Fibroblast of skin of right biceps (primary cell): ENCODE measurements at places on chromosomes 13 and 19.
A peak's percentile ranks its signal among the peaks of the same experiment; 100 is the strongest.

DNA sequence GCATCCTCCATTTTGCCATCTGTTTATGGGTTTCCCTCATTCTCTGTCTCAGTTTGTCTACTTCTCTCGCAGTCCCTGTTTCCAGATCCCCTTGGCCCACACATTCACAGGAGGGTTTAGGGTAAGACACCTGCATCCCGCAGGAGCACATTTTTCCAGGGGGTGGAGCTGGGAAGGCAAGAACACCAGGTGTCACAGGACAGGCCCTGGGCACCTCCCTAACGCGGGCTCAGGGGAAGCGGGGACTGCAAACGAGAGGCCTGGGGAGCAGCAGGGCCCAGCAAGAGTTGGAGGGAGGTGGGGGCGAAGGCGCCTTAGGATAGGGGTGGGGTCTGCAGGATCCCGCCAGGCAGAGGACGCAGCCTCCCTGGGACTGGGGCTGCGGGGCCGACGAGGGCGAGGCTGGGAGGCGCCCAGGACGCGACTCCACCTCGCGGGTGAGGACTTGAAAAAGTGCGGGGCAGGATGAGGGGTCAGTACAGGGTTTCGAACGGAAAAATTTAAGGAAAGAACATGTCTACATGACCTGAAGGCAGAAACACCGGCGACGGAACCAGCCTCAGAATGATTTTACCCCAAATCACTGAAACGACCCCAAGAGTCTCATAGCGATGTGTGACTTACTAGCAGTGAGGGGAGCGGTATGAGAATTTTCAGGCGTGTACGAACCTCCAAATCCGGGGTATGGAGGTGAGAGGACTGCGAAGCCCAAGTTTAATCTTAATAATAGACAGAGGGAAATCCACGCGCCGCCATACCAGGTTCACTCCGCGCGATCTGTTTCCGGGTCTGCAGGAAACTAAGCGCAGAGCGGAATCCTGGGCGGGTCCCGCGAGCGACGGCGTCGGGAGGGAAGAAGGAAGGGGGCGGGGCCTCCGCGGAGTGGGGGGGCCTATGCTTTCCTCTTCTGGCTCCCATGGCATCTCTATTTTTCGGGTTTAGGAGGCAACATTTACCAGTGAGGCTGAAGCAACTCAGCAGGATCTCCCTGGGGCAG, 7.1 kb upstream of the ERVV-2 start:
- peak; percentile 26 for DNase-seq

DNA sequence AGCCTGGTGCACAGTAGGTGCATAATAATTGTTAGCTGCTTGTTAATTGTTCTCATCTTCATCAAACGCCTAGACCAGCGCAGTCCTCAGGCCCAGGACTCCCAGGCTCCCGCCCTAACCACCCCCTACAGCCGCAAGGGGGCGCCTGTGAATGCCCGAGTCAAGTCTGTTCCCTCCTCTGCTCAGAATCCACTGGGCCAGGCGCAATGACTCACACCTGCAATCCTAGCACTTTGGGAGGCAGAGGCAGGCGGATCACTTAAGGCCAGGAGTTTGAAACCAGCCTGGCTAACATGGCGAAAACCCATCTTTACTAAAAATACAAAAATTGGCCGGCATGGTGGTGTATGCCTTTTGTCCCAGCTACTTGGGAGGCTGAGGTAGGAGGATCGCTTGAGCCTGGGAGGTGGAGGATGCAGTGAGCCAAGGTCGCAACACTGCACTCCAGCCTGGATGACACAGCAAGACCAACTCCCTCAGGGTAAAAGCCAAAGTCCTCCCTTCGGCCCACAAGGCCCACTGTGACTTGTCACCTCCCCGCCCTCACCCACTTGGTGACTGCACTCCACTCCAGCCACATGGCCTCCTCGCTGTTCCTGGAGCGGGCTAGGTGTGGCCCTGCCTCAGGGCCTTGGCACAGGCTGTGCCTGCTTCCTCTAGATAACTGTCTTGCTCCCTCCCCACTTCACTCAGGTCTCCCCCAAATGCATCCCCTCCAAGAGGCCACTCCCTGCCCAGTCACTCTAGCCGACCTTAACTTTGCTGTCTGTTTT, 9.1 kb downstream of the ZNF653 start:
- DNase-seq = peak; percentile 88

GRCh38 chr13:43731296-43731695, 55.5 kb downstream of the ENOX1 start:
- no peak for DNase-seq

DNA sequence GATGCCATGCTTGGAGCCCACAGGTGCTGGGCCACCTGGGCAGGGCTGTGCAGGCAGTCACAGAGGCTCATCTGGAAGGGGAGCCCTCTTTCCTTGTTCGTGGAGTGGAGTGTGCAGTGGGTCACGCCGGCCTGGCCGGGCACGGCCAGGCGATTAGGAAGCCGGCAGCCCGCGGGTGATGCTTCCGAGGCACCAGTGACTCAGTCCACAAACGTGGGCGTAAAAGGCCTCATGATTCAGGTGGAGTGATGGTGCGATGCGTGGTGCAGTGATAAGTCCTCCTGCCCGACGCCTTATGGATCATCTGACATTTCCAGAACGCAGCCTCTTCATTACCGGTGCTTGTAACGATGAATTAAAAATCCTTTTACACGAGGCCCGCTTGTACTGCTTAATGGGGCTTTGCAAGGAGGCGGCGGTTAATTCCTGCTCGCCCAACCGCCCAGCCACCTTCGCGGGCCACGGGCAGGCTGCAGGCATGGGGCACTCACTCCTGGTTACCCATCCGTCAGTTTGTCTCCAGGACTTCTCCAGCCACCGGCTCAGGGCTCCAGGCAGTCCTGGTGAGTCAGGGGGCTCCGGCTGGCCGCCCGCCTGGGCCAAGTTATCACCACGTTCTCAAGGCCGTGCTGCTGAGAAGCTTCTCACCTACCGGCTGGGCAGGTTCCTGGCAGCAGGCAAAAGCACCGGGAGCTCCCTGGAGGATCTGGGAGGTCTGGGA, 172.4 kb downstream of the KDM4B start:
- DNase-seq = no peak

DNA sequence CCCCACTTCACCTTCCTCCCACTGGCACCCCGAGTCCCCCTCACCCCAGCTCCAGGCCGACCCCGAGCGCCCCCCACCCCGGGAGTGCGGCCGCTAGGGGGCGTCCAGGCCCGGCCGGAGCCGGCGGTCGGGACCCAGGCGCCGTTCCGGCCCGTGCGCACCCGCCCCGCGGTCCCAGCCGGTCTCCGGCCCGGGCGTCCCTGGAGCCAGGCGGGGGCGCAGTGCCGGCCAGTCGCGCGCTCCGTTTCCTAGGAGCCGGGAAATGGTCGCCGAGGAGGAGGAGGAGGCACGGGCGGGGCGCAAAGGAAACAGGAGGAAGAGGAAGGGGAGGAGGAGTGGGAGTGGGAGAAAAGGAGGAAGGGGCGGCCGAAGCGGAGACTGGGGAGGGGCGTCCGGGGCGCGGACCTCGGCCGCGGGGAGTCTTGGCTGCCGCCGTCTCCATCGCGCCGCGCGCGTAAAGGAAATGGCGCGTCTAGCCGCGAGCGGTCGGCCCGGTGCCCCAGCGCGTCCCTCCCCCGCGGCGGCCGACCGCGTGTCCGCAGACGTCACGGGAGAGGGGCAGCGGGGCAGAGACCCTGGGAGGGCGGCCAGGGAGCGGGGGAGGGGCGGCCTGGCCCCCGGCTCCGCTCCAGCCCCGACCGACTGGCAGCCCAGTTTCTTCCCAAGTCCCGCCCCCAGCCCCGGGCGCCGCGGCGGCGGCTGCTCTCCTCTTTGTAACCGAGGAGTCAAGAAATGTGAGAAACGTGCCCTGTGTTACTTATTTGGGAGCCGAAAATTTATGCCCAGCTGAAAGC, 1.1 kb upstream of the KCTD15 start:
- peak; percentile 92 for DNase-seq

- DNase-seq = no peak
Measured at GRCh38 chr19:941292-942132, 15.7 kb downstream of the ARID3A start.

GRCh38 chr13:24293746-24294145, 15.6 kb upstream of the C1QTNF9 start:
- peak; percentile 10 for DNase-seq

DNA sequence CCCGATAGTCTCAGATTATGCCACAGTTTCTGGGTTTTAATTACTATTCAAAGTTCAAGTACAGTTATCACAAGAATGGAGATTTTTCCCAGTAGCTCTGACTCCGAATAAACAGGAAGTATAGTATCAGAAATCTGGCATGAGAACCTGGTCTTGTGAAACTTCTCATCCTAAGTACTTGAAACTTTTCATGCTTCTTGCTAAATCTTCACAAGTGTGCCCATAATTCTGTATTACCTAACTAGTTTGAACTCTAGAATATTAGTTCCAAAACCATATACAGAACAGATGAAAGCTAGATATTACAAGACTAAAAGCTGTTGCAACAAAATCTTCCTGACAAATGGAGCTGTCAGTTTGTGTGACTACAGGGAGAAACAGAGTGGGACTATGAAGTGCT, 70.5 kb upstream of the CSNK1A1L start:
- DNase-seq = peak; percentile 91

DNA sequence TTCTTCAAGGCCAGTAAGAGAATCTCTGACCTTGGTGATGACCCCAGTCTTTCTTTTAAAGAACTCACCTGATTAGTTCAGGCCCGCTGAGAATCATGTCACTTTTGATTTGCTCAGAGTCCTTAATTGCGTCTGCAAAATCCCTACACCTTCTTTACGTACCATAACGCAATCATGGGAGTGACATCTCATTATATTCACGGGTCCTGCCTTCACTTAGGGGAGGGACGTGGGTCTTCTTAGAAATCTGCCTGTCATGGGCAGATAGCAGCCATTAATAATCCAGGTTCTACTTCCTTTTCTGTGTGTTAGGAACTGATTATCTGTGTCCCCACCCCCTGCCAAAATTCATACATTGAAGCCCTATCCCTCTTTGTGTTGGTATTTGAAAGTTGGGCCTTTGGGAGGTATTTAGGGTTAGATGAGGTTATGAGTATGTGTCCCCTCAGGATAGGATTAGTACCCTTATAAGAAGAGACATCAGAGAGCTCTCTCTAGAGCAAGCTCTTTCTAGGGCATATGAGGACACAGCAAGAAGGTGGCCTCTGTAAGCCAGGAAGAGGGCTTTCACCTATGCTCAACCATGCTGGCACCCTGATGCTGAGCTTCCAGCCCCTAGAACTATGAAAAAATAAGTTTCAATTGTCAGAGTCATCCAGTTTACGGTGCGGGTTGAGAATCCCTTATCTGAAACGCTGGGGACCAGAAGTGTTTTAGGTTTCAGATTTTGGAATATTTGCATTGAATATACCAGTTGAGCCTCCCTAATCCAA, 9.9 kb downstream of the TPP2 start:
- no peak for DNase-seq

DNA sequence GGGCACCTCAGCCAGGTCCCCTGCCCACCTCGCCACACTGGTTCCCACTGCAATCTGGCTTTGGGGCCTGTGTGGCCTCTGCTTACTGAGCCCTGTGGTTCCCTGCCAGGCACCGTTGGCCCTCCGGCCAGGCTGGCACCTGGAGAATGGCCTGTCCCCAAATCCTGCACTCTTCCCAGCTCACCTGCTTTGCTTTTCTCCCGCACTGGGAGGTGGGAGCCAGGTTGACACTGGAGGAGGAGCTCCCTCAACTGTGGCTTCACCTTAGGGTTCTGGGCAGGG, 97.0 kb downstream of the SCGB2B2 start:
- no peak for DNase-seq

DNA sequence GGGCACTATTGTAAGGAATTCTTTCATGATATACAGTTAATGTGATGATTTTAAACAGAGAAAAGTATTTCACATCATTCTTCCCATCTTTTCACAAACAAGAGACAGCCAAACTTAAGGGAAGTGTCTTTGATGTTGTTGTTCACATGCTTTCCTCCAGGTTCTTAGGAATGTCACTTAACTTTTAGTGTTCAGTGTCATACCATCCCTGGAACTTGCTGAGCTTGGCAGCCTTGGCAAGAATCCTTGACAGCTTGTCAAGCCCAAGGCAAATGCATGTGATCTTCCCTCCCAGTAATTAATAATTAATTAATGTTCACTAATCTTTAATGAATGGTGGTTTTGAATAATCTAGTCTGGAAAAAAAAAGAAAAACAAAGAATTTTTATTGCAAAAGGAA, 727.9 kb upstream of the PRR20A start:
- DNase-seq = no peak

GRCh38 chr13:46926916-46927590, 30.2 kb upstream of the HTR2A start:
- peak; percentile 62 for DNase-seq

- peak; percentile 38 for DNase-seq
Measured at GRCh38 chr19:19461671-19462622, 53.4 kb downstream of the TSSK6 start.
